ENCODE measurements at places on chromosomes 12 and 14.

DNA sequence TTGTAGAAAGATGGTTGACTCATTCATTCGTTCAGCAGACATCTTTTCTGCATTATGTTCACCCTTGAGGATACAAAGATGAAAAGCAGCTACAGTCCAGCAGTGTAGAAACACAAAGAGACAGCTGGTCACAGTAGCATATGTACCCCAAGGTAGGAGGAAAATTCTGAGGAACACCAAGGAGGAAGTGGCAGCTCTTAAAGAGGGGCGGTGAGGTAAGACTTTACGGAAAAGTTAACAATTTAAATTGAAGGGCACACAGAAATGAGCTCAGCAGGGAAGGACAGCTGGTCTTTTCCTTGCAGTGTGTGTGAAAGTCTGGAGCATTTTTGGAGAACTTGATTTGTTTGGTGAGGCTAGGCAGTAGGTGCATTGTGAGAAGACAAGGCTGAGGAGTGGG, 3.5 kb downstream of the SLC35E3 start:
- DNase-seq = no peak

DNA sequence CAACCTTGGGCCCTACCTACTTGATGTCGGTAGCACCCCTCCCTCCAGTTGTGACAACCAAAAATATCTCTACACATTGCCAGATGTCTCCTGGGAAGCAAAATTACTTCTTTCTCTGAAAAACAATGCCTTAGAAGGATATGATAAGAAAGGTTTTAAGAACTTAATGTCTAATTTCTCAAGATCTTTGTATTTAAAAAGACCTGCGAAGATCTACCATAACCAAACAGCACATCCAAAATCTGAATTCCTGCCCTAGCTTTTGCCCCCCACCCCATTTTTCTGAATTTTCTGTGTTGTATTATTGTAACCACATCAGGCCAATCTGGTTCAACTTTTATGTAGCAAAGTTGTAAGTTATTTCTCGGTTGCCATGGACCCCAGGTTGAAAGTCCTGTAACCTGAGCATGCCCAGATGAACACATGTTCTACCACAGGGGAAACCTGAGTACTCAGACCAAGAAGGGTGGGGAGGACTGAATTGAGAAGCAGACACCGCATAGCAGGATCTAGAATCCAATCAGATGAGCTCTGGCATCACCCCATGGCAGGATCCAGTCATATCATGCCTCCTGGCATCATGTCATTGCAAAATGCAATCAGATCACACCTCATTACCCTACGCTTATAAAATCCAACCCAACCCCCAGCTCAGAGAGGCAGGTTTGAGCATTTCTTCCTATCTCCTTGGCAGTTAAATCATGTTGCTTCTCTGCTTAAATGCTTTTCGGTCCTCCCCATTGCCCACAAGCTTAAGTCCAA, 8.7 kb downstream of the TMEM253 start:
- DNase-seq = no peak

DNA sequence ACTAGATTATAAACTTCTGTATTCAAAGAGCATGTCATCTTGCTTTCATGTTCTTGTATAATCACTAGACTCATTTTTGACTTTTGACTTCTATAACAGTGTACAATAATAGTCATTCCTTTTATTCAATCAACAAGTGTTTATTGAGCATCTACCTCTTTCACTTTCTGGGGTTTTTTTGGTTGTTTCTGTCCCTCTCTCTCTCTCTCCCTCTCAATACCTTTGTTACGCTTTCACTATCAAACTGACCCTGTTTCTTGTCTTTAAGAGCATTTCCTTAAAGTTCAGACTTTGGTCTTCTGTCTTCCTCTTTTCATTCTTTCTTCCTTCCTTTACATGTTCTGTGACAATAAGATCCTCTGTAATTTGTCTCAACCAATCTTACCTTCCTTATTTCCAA, 49.5 kb downstream of the GPR137C start:
- DNase-seq = no peak

- no peak for DNase-seq
These were observed 91.8 kb downstream of the RGS6 start for GRCh38 chr14:72024043-72024407.

- DNase-seq = no peak
These were observed at the start of gene NXPH4 for GRCh38 chr12:57216014-57216911. Gene NXPH4 (plus strand): TSS chr12:57216794. CDS start chr12:57216970, 176 bp downstream.

DNA sequence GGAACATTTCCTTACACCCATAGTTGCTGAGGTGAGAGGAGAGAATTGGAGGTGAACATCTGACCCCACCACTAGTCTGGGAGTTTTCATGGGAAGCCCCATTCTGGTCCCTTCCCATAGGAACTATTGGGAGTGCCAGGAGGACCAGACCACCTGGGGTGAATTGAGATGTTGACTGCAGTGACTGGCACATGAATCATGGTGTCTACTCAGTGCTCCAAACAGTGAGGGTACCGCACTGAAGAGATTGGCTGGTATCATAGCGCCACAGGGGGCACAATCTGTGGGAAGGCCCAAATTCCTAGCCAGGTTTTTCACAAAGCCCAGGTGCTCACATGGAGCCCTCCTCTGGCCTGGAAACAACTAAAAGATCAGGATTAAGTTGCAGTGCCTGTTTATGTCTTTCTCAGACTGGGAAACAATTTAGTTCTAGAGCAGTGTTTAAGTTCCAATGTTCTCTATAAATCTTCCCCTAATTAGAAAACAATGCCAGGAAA, 3.7 kb upstream of the RNASE9 start:
- no peak for DNase-seq

- no peak for DNase-seq
These were observed 32.9 kb upstream of the SPTLC2 start for GRCh38 chr14:77649326-77649725.

GRCh38 chr12:63977441-63977840, 132.9 kb downstream of the SRGAP1 start:
- DNase-seq = no peak

- DNase-seq = no peak
These were observed 5.6 kb upstream of the SERPINA9 start for GRCh38 chr14:94481468-94482131.

DNA sequence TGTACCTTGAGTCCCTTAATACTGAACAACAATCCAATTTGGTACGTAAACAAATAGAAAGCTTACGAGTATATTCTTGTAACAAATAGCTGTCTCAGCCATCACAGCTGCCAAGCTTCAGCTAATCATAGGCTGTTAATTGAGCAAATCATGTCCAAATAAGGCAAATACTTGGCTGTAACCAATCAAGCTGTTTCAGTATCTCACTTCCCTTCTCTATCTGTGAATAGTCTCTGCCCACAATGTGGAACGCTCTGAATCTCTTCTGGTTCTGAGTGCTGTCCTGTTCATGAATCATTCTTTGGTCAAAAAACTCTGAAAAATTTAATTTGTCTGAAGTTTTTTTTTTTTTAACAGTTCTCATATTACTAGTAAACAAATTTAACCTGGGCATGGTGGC, 5.8 kb upstream of the NEMF start:
- no peak for DNase-seq

DNA sequence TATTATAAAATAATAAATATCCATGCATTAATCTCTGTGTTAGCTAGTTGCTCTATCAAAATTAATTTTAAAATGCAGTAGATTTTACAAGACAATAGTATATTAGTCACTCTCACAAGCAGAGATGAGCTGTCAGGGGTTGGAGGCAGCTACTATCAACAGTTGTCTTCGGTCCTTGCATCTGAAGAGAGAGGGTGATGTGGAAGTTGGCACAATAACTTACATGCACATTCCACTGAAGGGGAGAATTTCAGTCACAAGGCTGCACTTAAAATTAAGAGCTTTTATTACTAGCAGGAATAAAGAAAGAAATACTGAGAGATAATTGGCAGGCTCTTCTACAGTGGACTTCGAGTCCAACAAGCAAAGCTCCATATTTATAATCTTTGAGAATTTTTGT, 166.9 kb upstream of the DCN start:
- no peak for DNase-seq

- DNase-seq = no peak
These were observed 57.6 kb downstream of the CRADD start for GRCh38 chr12:93734784-93735183.

- no peak for DNase-seq
These were observed 1.3 kb upstream of the ZDHHC17 start for GRCh38 chr12:76762601-76762980.

GRCh38 chr14:33792009-33792719, 158.7 kb downstream of the EGLN3 start:
- DNase-seq = no peak

- DNase-seq = no peak
These were observed 54.4 kb downstream of the EFCAB11 start for GRCh38 chr14:89899917-89900663.

- no peak for DNase-seq
These were observed 37.2 kb downstream of the IFNG start for GRCh38 chr12:68122236-68122920.

- no peak for DNase-seq
These were observed 1.7 kb downstream of the RASSF8 start for GRCh38 chr12:25960143-25960542.

- no peak for DNase-seq
These were observed 63.4 kb downstream of the ITPR2 start for GRCh38 chr12:26769611-26770010.

DNA sequence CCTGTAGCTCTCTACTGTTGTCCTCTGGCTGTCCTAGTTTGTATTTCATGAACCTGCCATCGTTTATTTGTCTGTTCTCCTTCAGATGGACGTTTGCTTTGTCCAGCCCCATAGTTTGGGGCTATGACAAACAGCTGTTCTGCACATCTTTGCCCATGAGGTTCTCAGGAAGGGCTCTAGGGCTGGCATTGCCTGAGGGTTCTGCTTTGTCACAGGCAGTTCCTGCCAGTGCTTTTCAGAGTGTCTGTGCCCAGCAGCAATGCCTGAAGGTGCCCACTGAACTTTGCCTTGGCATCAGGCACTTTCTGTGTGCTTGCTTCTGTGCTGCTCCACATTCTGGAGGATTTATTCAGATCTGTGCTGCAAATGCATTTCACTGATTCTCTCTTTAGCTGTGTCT, 361.3 kb downstream of the TMEM121 start:
- DNase-seq = no peak

DNA sequence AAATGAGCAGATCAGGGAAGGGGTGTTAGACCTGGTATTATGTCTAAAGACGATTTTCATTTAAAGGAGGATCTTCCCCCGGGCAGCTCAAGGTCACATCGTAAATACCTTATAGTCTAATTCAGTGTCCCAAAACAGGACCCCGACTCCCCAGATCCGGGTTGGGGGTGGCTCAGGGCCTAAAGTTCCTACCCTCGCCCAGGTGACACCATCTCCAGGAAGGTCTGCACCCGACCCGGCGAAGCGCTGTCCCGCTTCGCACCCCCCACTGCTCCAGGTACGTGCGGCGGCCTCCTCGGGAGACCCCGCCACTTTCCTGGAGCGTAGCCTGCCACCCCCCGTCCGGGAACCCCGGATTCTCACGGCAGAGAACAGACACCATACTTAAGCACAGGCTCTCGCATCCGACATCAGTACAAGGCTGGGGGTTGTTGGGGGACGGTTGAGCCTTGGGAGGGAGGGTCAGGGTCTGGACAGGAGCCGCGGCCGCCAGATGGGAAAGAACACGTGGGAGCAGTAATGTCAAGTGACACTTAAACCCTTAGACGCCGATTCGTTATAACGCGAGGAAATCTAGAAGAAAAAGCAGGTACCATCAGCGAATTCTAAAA, 556 bp downstream of the TIMM9 start:
- DNase-seq = peak; percentile 36

- DNase-seq = no peak
These were observed 318.8 kb downstream of the PRKD1 start for GRCh38 chr14:29608861-29609260.

GRCh38 chr14:73125746-73126145, 10.6 kb upstream of the PSEN1 start:
- no peak for DNase-seq

GRCh38 chr14:103628221-103628683, 759 bp upstream of the KLC1 start:
- no peak for DNase-seq

DNA sequence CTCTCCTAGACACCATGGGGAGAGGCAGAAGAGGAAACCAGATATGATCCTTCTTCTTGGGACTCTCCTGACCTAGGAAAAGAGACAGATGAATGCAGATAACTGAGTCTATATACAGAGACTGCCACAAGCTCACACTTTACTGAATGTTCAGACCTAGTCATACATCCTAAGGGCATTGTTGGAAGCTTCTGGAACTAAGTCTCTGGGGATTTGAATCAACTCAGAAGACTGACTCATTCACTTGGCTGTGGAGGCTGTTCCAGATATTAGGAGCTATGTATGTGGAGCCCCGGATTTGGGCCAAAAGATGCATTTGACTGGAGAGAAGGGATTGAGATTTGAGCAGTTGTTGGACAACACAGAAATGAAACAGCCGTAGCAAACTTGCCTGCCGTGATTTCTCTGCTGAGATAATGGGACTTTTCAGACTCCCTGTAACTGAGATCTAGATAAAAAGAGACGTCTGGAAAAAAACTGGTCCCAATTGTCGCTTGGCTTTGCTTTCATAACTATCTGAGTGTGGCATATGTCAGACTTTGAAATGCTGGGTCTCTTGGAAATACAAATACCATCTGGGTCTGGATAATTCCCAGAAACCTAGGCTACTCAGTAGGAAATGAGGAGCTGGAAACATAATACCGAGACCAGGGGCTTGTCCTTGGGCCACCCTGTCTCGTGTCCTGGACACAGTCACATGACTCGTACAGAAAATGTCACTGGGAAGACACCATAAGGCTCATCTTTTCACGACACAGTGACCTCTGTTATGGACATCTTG, 396.8 kb downstream of the NUAK1 start:
- DNase-seq = no peak

DNA sequence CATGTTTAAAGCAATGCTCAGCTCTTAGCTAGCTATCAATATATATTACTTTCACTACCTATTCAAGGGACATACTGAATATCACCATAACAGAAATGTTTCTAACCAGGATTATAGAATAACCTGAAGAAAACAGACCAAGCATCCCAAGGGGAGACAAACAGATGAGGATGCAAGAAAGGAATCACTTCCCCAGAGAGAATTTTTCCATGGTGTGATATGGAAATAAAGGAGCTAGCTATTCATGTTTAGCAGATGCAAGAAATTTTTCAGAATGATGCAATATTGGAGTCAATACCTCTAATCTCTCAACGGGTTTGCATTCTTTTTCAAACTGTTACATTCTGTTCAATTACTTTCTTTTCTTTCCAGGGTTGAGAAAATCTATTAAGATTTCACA, 538.9 kb upstream of the FLRT2 start:
- DNase-seq = no peak

DNA sequence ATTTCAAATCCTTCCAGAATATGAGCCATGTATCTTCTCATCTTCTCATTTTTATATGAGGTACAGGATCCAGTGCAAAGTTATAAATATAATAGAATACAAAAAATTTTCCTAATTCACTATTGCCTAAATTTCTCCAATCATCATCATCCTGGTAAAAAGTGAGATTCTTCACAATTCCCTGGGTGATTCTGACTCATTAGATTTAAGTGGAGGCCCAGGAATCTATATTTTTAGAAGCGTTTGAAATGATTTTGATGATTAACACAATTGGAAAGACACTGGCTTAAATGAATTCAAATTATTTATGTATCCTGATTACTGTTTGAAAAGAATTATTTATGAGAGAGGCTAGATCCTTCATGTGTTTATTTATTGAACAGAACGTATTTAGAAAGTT, 380.3 kb upstream of the PDE3A start:
- no peak for DNase-seq
